ENCODE measurements at places on chromosomes 11 and 22. TPM values are rescaled to one million over a fixed set of nuclear protein-coding genes. Genes with fewer than 3 reads are reported as not detected.

The UPK2 gene
- 3.8 TPM for polyA plus RNA-seq

The OR51B5 gene
- 0.53 TPM for polyA plus RNA-seq

The JOSD1 gene
- 47.7 TPM for polyA plus RNA-seq

The ADSL gene
- polyA plus RNA-seq = 95.3 TPM

The LUZP2 gene
- polyA plus RNA-seq = 10.0 TPM

The CHKA gene
- polyA plus RNA-seq = 75.9 TPM

The ADM gene
- 19.4 TPM for polyA plus RNA-seq

The C11orf87 gene
- polyA plus RNA-seq = 0.03 TPM

The THY1 gene
- 35.7 TPM for polyA plus RNA-seq

The OR5A1 gene
- polyA plus RNA-seq = not detected

The APOL5 gene
- not detected for polyA plus RNA-seq
